ENCODE measurements at places on chromosomes 1 and 21.

- no peak for DNase-seq
These were observed 35.0 kb upstream of the THEM4 start for GRCh38 chr1:151944126-151944856.

DNA sequence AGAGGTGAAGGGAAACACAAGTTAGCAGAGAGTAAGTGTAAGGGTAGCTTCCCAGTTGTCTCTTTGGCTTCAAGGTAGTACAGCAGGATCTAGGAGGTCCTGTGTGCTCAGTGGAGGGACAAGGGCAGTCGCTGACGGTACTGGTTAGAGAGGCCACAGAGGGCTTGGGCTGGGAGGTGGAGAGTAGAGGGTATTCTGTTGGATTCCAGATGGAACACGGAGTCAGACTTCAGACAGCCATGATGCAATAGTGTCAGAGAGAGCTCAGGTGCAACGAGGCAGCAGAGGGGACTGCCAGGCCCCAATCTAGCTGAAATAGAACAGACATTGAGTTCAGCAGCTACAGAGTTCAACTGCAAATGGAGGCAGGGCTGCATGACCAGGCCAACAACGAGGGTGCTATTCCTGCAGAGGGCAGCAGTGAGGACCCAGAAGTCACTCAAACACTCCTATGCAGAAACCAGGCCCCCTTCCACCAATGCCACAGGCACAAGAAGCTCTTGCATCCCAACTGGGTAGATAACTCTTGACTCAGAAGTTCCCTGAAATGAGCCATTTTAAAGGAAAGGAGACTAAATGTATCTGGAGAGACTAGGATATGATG is 325.0 kb upstream of the ESRRG start:
- DNase-seq = no peak

DNA sequence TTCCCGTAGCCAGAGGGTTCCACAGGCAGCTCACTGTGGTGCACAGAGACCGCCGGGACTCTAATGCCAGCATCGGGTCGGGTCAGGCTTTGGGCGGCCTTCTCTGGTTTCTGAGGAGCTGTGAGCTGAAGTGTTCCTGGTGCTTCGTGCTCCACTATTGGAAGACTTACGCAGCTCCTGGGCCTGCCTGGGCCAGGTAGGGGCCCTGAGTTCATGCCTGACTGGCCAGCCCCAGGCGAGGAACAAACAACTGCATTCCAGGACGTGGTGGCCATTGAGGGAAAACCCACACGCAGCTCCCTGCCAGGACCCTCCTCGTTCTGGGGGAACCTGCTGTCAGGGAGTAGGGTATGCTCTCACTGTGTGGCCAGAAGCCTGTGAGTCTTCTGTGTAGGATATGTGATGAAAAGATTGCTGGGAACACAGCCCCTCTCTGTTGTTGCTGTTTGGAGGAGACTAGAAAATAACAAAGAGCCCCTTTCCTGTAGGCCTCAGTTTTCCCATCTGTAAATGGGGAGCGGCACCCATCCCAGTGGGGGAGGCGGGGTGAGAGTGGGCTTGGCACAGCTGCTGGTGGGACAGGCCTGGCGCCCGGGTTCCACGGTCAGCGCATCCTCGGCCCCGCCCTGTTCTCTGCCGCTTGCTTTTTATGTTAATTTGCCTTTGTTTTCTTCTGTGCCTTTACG is 8.4 kb downstream of the RER1 start:
- DNase-seq = no peak

DNA sequence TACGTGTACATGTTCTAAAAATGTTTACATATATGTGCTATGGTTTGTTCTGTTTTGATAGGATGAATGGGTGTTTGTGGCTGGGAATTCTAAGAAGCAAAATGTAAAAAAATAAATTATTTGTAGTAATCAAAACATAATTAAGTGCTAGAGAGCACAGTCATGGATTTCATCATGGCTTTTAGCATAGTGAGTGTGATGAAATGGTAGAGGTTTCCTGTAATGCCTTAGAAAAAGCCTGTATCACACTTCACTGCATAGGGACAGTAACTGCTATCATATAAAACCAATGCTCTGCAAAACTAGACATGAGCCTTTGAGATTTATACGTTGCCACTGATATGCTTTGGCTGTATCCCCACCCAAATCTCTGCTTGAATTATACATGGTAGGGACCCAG is 99.8 kb downstream of the PTGER3 start:
- DNase-seq = no peak

DNA sequence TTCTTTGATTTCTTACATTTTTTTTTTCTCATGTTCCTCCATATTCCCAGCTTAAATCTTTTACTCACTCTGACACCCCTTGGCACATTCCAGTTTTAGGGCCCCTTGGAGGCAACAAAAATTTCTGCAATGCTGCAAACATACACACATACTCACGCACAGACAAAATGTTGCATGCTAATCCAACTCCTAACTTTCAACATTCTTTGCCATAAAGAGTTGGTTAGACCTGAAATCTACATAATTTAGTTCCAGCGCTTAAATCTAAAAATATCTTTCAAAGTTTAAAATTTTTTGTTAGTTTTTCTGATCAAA is 103.9 kb downstream of the PTPN14 start:
- DNase-seq = no peak

DNA sequence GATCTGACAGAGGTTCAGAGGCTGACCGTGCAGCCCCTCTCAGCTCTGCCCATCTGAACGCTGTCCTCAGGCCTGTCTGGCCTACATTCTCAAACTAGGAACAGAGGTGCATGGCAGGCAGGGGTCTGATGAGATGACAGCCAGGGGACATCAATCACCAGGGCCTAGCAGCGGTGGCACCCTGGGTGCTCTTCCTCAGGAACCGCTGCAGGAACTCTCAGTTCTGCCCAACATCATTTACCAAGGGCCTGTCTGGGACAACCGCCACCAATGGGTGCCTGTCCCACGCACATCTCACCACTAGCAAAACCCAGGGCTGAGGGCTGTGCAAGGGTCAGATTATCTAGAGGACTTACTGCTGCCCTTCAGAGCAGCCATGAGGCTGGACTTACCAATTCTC is 245.7 kb downstream of the TOMM20 start:
- DNase-seq = no peak

- DNase-seq = no peak
These were observed 97.0 kb upstream of the CD34 start for GRCh38 chr1:208007938-208008342.

DNA sequence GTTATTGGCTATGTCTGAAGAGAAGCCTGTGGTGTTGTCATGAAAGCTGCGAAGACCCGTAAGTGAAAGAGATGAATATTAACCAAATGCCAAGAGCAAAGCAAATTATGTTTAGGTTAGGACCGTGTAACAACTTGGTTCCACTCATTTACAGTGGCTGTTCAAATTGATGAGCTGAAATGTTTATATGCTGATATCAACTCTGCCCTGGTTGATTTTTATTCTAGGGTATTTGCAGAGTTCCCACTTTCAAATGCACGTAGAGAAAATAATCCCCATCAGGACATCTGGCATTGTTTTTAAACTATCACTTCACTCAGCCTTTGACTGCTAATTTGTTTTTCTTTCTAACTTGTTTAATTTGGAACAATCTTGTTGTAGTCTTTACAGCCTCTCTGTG is 581.6 kb upstream of the ADAMTS5 start:
- no peak for DNase-seq

GRCh38 chr1:230878591-230878990 is 10.3 kb upstream of the C1orf198 start:
- DNase-seq = no peak

DNA sequence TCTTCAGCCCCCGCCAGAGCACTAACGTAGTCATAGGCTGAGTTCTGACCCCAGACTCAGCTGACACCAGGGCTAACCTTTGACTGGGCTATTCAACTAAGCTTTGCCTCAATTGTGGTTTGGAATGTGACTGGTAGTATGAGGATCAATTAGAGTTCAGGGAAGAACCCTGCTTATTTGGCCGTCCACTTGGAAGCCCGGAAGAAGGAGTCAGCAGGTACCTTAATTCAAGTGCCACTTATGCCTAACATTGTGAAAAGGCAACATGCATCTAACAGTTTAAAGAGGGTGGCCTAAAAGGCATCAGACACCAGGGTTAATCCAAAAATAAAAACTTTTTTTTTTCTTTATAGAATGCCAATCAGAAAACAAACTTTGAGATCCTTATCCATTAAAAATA is 92.3 kb downstream of the BEND5 start:
- no peak for DNase-seq

GRCh38 chr1:184930645-184931044 is 43.7 kb downstream of the NIBAN1 start:
- no peak for DNase-seq

GRCh38 chr1:244273845-244274619 is 177.7 kb downstream of the ADSS2 start:
- no peak for DNase-seq

DNA sequence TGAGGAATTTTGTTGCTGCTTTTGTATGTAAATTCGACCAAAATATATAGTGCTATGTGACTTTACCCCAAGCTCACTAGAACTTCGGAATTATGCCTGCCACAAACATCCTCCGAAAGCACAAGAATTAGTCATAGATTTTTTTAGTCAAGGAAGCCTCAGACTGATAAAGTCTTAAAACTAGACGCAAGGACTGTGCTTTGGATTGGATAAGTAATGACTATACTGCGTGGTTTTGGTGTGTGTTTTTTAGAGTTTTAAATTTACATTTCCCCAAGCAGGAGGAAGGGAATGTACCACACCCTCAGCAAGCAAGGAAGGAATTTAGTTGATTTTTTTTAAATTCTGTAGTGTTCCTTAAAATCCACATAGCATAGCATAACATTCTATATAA is 10.3 kb downstream of the WLS start:
- DNase-seq = no peak

DNA sequence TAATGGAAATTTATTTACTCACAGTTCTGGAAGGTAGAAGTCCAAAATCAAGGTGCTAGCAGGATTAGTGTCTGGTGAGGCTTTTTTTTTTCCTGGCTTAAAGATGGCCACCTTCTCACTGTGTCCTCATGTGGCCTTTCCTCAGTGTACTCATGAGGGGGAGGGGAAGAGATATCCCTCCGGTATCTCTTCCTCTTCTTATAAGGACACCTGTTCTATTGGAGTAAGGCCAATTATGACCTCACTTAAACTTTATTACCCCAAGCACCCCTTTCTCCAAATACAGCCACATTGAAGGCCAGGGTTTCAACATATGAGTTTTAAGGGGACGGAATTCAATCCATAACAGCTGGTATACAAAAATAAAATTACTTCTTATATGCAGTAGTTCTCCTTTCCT is 203.7 kb upstream of the C1orf87 start:
- no peak for DNase-seq

- DNase-seq = no peak
These were observed 20.0 kb upstream of the PROK1 start for GRCh38 chr1:110430901-110431300.

GRCh38 chr1:225653463-225654276 is 747 bp upstream of the ENAH start:
- no peak for DNase-seq

DNA sequence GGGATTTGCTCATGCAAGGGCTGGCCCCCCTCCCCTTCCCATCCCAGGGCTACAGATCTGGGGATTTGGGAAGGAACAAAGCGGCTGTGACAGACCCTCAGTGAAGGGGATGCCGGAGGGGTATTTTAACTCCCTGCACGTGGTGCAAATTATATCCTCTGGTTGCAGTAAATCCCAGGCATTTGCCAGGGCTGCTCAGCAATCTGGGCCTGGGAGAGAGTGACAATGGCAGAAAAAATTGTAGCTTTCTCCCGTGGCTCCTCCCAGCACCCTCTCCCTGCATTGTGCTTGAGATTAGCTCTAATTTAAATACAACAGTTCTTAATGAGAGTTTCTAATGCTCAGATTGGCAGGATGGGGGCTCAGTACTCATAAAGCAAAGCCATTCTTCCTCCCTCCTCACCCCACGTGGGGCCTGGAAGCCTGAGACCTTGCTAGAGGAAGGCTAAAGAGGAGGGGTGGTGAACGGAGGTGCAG is 129.9 kb upstream of the CD34 start:
- no peak for DNase-seq

GRCh38 chr1:10544239-10544638 is 69.5 kb downstream of the PEX14 start:
- no peak for DNase-seq

DNA sequence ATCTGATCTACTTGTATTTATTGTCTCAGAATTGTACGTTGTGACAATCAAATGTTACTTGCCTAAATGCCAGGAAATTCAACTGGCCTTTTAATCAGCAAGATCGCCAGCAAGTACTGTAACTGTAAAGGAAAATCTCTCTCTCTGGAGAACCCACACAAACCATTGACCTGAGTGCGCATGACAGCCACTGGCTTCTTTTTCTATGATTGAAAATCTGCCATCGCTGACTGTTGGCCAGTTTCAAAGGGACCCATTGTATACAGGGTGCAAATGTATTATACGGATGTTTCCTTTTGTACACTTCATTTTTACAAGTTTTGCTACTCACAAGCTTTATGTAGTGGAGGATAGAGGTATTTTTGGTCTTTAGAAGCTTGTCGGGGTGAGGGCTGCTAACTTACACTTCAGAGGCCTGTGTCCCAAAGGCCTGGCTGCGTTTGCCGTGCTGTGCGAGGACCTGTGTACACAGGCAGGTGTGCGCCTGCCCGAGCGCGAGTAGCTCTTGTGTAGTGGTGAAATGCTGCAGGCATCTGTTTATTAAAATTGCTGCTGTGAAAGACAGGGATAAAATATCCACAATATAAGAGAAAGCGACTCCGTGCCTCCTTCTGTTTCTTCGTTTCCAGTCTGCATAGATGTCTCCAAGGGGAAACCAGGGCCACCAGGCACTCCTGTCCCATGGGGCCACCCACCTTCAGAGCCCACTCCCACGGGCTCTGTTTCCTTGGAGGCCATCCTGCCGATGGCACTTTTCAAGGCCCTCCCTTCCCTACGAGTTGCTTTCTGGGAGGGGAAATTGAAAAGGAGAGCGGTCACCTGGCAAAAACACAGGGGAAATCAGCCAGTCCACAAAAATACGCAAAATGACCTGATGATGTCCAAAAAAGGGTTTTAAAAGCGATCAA is 25.3 kb upstream of the TRAPPC10 start:
- DNase-seq = no peak

- no peak for DNase-seq
These were observed 113.4 kb downstream of the ERG start for GRCh38 chr21:38384675-38385426.

DNA sequence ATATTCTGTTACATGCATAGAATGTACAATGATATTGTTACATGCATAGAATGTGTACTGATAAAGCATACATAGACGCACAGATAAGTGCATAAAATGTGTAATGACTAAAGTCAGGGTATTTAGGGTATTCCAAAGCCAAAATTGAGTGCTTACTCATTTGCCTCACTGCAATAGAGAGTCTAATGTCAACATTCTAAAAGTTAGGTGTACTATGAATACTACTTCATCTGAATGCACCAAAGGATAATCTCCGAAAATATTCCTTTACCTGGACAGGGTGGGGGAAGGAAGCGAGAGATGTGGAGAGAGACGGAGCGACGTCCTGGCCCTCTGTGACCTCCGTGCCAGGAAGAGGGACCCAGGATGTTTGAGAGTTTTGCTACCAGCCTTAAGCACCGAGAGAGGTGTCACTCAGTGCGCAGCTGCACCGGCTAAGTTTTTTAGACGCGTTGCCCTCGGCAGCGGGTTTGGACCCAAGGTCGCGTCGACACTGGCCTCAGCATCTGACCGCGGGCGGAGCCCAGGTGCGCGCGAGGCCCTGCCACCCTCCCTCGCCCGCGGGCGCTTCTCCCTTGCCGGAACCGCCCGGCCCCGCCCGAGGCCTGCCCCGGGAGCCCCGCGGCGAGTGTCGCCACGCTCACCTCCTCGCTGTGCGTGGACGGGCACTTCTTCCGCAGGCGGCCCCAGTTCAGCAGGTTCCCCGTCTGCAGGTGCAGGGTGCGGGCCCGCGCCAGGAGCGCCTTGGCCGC is 660 bp downstream of the GCLM start:
- peak; percentile 27 for DNase-seq

GRCh38 chr1:170267317-170267716 is 121.6 kb downstream of the NTMT2 start:
- no peak for DNase-seq
